ENCODE measurements at places on chromosomes 13 and 19.
A peak's percentile ranks its signal among the peaks of the same experiment; 100 is the strongest.

DNA sequence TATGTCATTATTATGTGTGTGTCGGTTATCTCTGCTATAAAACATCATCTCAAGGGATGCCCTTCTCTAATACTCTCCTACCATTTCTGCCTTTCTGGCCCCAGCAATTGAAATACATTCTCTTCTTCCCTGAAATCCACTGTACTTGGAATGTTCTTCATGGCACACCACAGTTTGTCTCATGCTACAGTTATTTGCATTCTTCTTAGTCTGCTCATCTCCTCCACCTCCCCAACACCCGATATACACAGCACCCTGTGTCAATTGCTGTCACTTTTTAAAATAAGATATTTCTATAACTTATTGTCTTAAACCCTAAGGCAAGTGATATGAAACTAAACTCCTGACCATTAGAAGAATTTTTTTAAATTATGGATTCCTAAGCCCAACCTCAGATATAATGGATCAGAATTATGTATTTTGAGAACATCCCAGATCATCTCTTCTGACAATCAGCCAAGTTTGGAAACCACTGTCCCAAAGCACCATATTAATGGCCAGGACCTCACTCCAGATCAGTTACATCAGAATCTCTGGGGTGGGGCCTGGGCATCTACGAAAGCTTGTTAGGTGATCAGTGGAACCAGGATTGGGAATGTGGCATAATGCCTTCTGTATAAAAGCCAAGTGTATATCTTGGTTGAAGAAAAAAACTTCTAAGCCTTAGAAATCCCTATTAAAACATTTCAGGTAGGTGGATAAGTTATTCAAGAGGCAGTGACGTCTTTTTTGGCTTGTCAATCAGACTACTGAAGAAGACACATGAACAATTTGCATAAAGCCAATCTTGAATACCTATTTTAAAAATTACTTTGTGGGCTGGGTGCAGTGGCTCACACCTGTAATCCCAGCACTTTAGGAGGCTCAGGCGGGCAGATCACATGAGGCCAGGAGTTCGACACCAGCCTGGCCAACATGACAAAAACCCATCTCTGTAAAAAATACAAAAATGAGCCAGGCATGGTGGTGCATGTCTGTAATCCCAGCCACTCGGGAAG is 30.0 kb upstream of the KBTBD7 start:
- peak; percentile 74 for DNase-seq

- no peak for DNase-seq
These were observed 1.6 kb upstream of the KBTBD7 start for GRCh38 chr13:41196011-41196410.

DNA sequence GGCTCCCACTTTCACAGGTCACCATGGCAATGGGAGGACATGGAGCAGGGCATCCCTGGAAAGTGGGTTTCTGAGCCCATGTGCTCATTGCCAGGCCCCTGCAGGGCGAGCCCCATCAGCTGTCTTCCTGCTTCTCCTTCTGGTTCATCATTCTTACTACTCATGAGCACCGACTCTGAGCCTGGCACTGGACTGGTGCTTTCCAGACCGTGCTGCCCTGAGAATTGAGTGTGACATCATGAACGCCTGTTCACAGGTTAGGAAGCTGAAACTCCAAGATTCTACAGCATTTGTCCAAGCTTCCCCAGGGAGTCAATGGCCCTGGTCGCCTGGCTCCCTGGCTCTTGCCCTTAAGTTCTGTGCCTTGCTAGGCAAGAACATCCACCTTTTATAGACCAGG is 210.4 kb upstream of the ZNF536 start:
- DNase-seq: no peak

DNA sequence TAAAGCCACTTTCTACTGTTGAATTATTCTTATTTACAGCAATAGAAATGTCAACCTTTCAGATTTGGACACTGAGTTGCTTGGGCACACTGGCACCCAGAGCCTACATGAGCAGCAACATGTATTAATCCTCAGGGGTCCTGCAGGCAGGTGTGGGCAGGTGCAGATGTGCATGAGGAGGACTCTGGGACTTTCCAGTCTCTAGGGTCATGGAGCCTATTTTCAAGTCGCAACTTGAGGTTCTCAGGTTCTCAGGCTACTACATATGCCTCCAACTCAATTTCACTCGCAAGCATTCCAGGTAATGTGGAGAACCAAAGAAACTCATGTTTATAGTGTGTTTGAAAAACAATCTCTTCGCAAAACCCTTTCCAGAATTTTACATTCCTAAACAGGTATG is 73.2 kb downstream of the STARD13 start:
- DNase-seq: no peak

DNA sequence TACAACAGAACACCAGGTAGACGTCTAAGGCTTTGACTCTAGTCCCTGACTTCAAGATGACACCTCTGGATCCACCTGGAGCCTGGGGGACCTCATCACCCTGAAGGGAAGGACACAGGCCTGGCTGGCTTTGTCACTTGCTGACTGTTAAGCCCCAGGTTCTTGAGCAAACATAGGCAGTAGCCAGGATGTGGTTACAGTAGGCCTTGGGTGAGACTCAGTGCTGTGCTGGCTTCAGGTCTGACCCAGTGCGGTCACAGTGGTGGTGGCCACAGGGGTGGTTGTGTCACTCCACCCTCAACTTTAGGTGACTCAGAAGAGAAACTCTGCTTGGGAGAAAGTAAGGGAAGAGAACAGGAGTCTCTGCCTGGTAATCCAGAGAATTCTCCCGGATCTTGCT is 497.8 kb downstream of the UQCRFS1 start:
- no peak for DNase-seq

DNA sequence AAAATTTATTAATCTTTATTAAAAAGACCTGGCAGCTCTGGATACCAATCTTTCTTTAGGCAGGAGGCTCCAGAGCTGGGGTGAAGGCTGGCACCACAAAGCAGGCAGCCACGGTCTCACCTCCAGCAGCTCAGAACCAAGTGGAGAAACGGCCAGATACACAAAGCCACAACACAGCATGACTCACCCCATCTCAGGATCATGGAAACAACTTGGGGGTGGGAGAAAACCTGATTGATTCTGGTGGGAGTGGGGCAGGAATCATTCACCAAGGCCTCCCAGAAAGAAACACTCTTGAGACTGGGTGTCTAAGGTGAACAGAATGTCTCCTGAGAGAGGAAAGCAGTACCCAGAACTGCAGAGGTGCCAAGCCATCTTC is 64.2 kb downstream of the CRYL1 start:
- DNase-seq: peak; percentile 71

Data from fibroblast of mammary gland (primary cell).